ENCODE measurements at places on chromosomes 7 and 10.

GRCh38 chr10:62424026-62424425 is 49.9 kb downstream of the ZNF365 start:
- no peak for DNase-seq

DNA sequence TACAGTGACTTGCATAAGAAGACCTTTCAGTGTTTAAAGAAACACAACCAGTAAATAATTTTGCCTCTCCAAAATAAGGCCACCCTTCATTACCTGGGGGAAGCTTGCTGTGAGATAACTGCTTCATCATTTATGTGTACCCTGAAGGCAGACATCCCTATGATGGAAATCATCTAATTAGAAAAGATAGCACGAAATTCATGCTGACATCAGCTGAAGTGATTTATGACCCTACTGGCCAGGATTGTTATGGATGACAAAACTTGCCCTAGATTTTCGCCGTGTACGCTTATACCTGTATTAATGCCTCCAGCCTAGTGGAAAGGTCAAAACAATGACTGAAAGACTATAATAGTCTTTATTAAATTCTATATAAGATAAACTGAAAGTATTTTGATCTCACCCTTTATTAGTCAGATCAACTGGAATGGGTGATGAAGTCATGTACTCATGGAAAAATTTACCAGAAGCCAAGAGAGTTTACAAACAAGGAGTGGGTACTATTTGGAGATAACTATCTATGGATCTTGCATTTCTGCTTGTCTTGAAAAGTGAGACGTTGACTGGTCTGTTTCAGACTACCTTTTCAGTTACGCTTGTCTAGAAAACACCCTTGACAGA is 114.2 kb downstream of the PPP1R3A start:
- DNase-seq: no peak

GRCh38 chr10:128147064-128147463 is 20.8 kb upstream of the MKI67 start:
- DNase-seq: no peak

- DNase-seq: no peak
Observed at GRCh38 chr10:75231672-75232581, 3.8 kb downstream of the COMTD1 start.

GRCh38 chr7:149669121-149669818 is 104.1 kb downstream of the ZNF467 start:
- no peak for DNase-seq

GRCh38 chr7:100053215-100053614 is 3.6 kb downstream of the ZSCAN21 start:
- DNase-seq: no peak

GRCh38 chr10:117646718-117647117 is 104.2 kb downstream of the EMX2 start:
- no peak for DNase-seq

DNA sequence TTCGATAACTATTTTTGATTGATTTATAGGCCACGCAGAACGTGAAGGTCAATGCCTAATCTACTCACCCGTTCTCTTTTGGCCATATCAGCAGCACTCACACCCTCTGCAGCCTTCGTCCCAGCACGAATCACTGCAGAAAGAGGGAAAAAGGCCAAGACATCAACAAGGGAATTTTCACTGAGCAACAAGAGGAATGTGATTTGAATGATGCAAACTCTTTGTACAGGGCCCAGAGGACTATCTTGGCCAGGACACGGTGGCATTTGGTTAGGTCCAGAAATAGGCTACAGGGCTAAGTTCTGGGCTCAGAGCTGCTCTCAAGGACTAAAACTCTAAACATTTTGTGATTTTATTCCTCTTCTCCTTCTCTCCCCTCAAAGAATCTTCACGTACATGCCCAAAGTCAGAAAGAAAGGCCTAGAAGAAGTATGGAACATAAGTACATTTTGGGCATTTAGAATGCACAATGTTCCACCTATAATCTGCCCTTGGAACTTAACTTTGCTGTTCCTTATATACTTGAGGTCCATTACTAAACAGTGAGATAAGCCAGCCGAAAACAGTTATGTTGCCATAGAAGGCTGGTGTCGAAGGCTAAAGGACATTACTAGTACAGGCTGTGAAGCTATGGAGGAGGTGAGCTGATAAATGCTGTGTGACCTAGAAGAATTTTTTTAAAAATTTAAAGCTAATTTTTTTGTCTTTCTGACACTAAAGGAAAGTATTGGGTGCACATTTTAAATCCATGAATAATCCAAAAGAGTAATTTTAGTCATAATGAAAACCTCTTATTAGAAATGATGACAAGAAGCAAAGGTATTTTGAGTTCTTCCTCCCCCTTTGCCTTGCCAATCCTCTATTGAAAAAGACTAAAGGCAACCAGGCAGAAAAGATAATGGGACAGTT is 20.0 kb downstream of the RBM28 start:
- DNase-seq: no peak

DNA sequence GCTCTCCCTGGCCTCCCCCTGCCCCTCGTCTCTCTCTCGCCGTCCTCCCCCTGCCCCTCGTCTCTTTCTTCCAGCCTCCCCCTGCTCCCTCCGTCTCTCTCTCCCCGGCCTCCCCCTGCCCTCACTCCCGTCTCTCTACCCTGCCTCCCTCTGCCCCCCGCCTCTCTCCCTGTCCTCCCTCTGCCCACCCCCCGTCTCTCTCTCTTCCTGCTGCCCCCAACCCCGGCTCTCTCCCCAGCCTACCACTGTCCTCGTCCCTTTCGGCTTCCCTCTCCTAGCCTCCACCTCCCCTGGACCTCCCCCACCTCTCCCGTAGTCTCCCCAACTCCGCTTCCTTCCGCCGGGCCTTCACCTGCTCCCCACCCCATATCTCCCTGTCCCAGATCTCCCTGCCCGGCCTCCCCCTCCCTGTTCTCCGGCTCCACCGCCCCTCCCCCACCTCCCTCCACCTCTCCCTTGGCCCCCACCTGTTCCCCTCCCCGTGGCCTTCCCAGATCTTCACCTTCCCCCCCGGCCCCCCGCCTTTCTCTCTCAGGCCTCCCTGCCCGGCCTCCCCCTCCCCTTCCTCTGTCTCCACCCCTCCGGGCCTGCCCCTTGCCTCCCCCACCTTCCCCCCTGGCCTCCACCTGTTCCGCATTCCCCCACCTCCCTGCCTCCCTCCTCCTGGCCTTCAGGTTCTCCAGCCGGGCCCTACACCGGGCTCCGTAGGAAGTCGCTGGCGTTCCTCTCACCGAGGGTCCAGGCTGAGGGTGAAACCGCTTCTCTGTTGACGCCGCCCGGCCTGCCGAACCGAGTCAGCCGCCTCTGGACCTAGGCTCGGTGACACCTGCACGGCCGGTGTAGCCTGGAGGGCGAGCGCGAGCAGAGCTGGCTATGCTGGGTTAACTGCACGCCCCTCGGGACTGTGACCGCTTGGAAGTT is 1.2 kb downstream of the GET4 start:
- no peak for DNase-seq

- no peak for DNase-seq
Observed at GRCh38 chr10:70575874-70576802, 26.4 kb downstream of the PRF1 start.

DNA sequence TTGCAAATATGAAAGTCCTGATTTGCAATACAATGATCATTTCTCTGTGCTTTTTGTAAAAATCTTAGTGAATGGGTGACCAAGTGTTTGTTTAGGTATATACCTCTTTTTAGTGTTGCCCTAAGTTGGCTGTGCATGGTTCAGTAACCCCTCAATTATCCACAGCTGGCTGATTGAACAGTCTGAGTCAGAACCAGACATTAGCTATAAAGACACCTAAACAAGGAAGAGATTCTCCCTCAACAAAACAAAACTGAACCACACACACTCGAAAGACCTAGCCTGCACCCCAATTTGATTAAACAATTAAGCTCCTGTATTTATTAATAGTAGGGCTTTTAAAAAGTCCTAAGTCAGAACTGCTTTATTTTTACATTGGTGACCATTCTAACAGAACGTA is 2.8 kb downstream of the RSBN1L start:
- no peak for DNase-seq

GRCh38 chr10:115727129-115727528 is 545.9 kb downstream of the GFRA1 start:
- no peak for DNase-seq

DNA sequence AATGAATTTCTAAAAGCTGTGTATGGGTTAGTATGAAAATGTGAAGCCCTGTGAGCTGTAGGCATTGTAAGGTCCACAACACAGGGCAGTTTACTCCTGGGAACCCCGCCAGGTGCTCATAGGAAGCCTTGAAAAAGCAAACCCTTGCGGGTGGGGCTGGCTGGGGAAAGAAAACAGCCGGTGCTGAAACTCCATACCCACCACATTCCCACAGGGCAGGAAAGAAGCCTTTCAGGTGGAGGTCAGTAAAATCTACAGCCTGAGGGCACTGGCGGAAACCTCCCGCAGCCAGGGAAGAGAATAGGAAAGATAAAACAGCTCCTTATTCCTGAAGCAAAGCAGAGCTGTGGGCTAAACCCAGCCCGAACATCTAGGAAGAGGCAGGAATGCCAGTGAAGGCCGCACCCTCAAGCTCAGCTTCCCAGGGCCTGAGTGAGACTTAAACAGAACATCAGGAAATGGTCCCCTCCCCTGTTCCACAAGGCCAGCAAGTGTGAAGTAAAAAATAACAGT is 34.7 kb downstream of the PODXL start:
- DNase-seq: no peak

DNA sequence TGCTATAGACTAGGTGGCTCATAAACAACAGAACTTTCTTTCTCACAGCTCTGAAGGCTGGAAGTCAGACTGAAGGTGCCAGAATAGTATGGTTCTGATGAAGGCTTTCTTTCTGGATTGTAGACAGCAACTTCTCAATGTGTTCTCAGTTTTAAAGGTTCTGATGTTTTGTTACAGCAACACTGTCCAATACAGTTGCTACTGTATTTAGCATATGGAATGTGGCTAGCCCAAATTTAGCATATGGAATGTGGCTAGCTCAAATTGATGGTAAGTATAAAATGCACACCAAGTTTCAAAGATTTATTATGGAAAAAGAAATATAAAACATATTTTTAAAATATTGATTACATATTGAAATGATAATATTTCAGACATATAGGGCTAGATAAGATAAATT is 145.3 kb downstream of the MBL2 start:
- DNase-seq: no peak

DNA sequence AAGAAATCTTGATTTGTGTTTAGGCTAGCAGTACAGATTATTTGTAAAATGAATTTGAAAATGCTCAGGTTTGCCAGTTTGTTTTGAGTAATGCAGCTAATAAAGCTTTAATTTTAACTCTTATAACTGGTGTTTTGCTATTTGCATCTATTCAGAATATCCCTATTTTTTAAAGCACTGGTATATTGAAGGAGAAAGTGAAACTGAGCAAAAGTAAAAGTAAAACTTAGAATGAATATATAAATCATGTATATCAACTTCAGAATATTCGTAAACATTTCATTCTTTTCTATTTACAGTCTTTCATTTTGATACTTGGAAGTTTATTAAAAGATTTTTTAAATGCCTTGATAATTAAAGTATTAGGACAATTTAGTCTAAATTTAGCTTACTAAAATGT is 26.2 kb downstream of the TASOR2 start:
- DNase-seq: no peak

GRCh38 chr10:71077143-71077581 is 135.2 kb upstream of the UNC5B start:
- DNase-seq: no peak

DNA sequence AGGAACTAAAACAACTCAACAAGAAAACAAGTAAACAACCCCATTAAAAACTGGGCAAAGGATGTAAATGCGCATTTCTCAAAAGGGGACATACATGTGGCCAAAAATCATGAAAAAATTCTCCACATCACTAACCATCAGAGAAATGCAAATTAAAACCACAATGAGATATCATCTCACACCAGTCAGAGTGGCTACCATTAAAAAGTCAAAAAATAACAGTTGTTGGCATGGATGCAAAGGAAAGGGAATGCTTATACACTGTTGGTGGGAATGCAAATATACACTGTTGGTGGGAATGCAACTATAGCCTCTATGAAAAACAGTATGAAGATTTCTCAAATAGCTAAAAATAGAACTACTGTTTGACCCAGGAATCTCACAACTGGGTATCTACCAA is 60.0 kb upstream of the LANCL2 start:
- DNase-seq: no peak

DNA sequence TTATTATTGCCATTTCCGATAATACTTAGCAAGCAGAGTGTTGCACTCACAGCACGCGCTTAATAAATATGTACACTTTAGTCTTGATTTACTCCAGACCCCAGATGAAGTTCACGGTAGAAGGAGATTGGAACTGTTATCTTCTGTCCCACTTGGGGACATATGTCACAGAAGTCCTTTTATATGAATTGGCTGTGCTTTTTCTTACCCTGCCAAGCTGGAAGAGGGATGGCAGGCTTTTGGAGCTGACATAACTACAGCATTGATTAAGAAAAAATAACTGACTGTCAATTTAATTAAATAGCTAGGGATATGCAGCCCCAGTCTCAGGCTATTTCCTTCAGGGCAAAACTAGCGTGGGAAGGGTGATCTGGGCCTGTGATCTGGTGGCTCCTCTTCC is 182.2 kb downstream of the SH2D4B start:
- DNase-seq: no peak

DNA sequence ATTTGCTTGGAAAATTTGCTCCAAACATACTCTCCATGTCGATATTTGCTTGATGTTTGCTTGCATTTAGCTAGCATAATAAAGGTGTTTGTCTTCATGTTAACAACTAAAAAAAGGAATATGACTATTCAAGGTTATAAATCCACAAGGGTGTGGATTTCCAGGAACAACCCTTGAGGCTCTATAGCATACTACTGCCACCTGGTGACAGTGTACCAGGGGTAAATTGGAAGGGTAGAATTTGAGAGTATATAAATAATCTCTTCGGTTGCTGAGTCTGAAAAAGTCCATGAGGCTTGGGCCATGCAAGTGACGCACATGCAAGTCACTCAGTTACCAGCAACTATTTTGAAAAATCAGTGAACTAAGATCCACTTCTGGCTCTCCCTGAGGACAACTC is 68.4 kb downstream of the SLIT1 start:
- DNase-seq: no peak

DNA sequence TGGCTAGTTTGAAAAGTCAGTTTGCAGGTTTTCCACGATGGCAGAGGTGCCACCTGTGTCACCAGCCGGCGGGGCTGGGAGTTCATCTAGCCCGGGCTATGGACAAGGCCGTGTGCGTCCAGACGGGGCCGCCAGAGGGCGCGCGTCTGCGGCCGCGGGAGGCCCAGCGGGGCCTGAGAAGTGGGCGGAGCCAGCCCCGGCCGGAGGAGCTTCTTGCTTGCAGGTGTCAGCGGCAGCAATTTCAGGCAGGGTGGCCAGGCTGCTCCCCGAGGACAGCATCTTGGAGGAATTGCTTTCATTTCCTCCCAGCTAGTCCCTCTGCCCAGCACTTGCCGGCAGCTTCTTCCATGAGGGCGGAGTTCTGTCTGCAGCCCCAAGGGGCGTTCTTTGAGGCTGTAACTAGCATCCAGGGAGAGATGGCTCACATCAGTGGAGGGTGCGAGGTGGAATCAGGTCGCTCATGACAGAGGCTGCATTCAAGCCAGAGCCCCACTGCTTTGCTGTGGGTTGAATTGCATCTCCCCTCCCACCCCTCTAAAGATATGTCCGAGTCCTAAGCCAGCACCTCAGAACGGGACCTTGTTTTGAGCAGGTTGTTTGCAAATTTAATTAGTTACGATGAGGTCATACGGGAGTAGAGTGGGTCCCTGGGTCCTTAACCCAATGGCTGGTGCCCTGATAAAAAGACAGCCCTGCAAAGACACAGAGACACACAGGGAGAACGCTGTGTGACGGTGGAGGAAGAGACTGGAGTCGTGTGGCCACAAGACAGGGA is 85.9 kb upstream of the MKI67 start:
- DNase-seq: no peak

Data from HS-27A (cell line).